ENCODE measurements at places on chromosomes 4 and X.

DNA sequence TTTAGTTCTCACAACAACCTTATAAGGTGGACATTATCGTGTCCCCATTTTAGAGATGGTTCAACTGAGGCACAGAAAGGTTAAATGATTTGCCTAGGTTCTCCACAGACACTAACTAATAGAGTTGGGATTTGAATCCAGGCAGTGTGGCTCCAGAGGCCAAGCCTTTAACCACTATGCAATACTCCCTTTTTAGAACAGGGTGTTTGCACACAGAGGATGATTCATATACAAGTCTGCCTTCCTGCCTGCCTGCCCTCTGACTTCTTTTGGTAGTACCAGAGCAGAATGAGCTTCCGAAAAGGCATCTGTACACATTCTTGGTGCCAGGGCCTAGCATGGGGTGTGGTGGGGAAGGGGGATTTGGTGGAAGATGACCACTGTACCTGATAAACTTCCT is 150.8 kb upstream of the ARHGEF9 start:
- H3K27ac ChIP-seq = no peak overlapping the region
- no peak overlapping the region for H3K4me3 ChIP-seq
- DNase-seq = no peak
- H3K4me1 ChIP-seq = no peaks in the 10 kb centered on the region
- H3K36me3 ChIP-seq = no peaks in the 10 kb centered on the region

- no peak overlapping the region for H3K27ac ChIP-seq
- H3K4me3 ChIP-seq = no peak overlapping the region
- H3K36me3 ChIP-seq = no peaks in the 10 kb centered on the region
- no peak for DNase-seq
Measured at GRCh38 chr4:156774422-156774821, 197.2 kb downstream of the PDGFC start.

- peaks cover 3% of the 10 kb centered on the region for H3K36me3 ChIP-seq
- peak overlapping the region; percentile 71 for H3K4me3 ChIP-seq
- H3K27me3 ChIP-seq = no peaks in the 10 kb centered on the region
- H3K4me1 ChIP-seq = no peaks in the 10 kb centered on the region
- H3K27ac ChIP-seq = peak overlapping the region; percentile 96
Measured at GRCh38 chrX:119573222-119573621, 1.1 kb upstream of the UBE2A start.

DNA sequence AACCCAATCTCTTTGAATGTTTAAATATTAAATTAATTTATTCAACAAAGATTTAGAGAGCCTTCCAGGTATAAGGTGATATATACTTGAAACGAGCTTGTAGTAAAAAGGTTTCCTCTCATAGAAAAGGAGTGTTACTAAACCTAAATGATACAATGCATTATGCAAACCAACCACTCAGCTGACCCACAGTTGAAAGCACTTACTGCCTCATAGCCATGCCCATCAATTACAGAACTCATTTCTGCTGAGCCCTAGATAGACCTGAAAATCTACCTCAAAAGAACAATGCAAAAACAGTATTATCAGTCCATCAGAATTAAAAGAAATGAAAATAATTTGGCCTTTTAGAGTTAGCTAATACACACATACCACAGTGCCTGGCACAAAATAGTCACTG is 75.4 kb downstream of the KCNIP4 start:
- no peak overlapping the region for H3K4me3 ChIP-seq
- H3K27me3 ChIP-seq = no peaks in the 10 kb centered on the region
- no peak overlapping the region for H3K27ac ChIP-seq
- no peak for DNase-seq
- H3K36me3 ChIP-seq = no peaks in the 10 kb centered on the region

GRCh38 chrX:78624962-78625909 is 33.9 kb downstream of the RTL3 start:
- H3K36me3 ChIP-seq = no peaks in the 10 kb centered on the region
- H3K4me3 ChIP-seq = no peak overlapping the region

- DNase-seq = no peak
- no peak overlapping the region for H3K27ac ChIP-seq
- H3K27me3 ChIP-seq = no peaks in the 10 kb centered on the region
Measured at GRCh38 chrX:27336466-27337091, 126.6 kb downstream of the PPP4R3C start.

DNA sequence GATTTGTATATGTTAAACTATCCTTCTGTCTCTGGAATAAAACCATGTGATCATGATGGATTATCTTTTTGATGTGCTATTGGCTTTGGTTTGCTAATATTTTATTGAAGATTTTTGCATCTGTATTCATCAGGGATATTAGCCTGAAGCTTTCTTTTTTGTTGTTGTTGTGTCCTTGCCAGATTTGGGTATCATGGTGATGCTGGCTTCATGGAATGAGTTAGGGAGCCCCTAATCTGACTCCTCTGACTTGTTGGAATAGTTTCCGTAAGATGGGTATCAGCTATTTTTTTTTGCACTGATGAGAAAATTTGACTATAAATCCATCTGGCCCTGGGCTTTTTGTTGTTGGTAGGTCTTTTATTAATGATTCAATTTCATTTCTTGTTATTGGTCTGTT is 45.7 kb downstream of the ATP10D start:
- no peak for DNase-seq
- no peak overlapping the region for H3K4me3 ChIP-seq
- H3K4me1 ChIP-seq = no peaks in the 10 kb centered on the region
- H3K27ac ChIP-seq = peak overlapping the region; percentile 57
- H3K36me3 ChIP-seq = no peaks in the 10 kb centered on the region

DNA sequence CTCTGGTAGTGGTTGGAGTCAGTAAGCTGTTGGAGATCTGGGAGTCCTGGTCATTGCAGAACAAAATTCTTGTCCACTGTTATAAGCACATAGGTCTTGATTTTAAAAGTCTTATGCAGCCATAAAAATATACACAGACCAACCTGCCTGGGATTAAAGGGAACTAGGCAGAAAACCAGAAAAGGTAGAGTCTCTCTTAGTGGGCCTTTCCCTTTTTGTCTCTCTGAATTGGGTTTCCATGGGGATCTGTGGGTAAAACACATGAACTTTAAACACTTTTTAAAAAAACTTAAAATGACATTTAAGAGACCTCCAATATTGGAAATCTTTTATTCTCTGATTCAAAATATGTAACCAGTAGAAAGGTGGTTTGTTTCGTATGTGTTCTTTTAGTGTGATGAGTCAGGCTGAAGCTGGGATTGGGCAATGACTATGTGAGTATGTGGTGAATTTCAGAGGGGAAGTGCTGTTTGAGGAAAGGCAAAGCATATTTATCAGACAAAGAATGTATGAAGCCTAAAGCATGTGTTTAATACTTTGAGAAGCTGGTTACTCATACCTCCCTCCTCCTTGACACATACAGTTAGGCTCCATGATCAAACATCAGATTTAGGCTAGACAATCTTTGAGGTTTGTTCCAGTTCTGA is 29.6 kb downstream of the SLC16A2 start:
- no peaks in the 10 kb centered on the region for H3K4me1 ChIP-seq
- no peaks in the 10 kb centered on the region for H3K36me3 ChIP-seq
- no peak for DNase-seq
- H3K27ac ChIP-seq = no peak overlapping the region
- no peak overlapping the region for H3K4me3 ChIP-seq

GRCh38 chr4:7224001-7224400 is 31.7 kb downstream of the SORCS2 start:
- no peaks in the 10 kb centered on the region for H3K4me1 ChIP-seq
- H3K27me3 ChIP-seq = no peaks in the 10 kb centered on the region
- no peak for DNase-seq
- H3K27ac ChIP-seq = no peak overlapping the region

DNA sequence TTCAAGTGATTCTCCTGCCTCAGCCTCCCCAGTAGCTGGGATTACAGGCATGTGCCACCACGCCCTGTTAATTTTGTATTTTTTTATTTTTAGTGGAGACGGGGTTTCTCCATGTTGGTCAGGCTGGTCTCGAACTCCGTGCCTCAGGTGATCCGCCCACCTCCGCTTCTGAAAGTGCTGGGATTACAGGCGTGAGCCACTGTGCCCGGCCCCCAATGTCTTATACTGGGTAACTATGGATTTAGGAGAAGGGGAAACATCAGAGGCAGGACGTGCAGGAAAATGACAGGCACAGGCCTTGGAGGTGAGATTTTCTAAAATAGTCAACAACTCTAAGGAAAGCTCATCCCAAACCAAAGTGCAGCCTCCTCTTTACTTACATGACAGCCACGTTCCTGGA is 11.1 kb upstream of the TSPYL2 start:
- H3K27ac ChIP-seq = peak overlapping the region; percentile 34
- peaks cover 6% of the 10 kb centered on the region for H3K4me1 ChIP-seq
- H3K36me3 ChIP-seq = no peaks in the 10 kb centered on the region
- H3K27me3 ChIP-seq = no peaks in the 10 kb centered on the region

GRCh38 chr4:81422595-81422994 is 49.1 kb downstream of the RASGEF1B start:
- DNase-seq = no peak
- H3K4me3 ChIP-seq = no peak overlapping the region
- no peaks in the 10 kb centered on the region for H3K4me1 ChIP-seq
- H3K27me3 ChIP-seq = no peaks in the 10 kb centered on the region
- no peak overlapping the region for H3K27ac ChIP-seq

- H3K27me3 ChIP-seq = no peaks in the 10 kb centered on the region
- no peaks in the 10 kb centered on the region for H3K36me3 ChIP-seq
- no peak overlapping the region for H3K4me3 ChIP-seq
- no peak overlapping the region for H3K27ac ChIP-seq
Measured at GRCh38 chr4:47686294-47686872, 151.5 kb downstream of the CORIN start.

- no peaks in the 10 kb centered on the region for H3K27me3 ChIP-seq
- H3K27ac ChIP-seq = no peak overlapping the region
- H3K4me1 ChIP-seq = no peaks in the 10 kb centered on the region
- no peaks in the 10 kb centered on the region for H3K36me3 ChIP-seq
- no peak for DNase-seq
- H3K4me3 ChIP-seq = no peak overlapping the region
Measured at GRCh38 chr4:100962698-100963097, 384.6 kb downstream of the PPP3CA start.

GRCh38 chr4:141002323-141002805 is 130.9 kb downstream of the RNF150 start:
- H3K36me3 ChIP-seq = no peaks in the 10 kb centered on the region
- H3K4me3 ChIP-seq = no peak overlapping the region
- H3K27ac ChIP-seq = peak overlapping the region; percentile 72

DNA sequence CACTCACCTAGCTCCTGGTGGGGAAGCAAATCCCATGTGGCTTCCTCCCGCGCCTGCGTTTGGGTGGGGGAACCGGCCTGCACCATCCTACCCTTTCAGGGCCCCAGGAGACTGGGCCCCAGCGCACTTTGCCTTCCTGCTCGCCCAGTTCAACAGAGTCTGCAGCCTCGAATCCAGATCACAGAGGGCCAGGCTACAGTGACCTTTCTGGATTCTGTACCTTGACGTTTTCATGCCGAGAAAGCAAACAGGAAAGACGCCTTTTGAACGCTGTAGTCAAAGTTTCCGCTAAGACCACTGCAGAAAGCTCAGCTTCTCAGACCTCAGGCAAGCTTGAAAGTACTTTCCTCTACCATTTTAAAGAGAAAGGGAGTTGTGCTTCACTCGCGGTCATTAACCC is 7.4 kb upstream of the BEND2 start:
- no peak overlapping the region for H3K4me3 ChIP-seq
- no peaks in the 10 kb centered on the region for H3K36me3 ChIP-seq
- H3K27ac ChIP-seq = no peak overlapping the region

DNA sequence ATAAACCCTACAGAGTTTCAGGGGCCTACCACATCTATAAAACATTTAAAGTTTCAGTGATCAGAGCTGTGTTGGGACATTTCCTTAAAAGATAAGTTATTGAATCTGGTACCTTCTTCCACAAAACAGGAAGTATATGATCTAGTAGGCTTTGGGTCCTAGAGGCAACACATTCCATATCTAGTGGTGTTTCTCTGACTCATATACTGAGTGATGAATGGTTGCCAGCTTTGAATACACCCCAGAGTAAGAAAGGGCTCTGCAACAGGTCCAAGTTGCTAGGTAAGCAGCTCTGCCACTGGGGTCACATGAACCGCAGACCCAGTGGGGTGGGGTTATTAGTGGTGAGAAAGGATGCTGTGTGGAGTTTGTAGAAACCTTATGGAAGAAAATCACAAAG is 32.4 kb upstream of the BLTP1 start:
- no peak overlapping the region for H3K4me3 ChIP-seq
- H3K4me1 ChIP-seq = no peaks in the 10 kb centered on the region

DNA sequence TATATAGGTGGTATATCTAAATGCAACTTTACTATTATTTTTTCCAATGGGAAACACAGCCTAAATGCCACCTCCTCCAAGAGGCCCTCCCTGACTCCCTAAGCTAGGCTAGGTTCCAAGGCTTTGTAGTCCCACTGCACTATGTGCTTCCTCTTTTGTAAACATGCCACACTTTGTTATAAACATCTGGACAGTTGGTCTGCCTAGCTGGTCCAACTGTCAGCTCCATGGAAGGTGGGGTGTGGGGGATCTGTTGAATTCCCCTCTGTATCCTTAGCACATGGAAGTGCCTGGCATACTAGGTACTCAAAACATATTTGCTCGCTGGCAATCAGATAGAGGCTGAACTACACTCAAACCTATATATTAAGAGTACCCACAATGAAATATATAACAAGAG is 63.4 kb downstream of the SLC9A7 start:
- no peak overlapping the region for H3K27ac ChIP-seq
- no peak overlapping the region for H3K4me3 ChIP-seq
- no peaks in the 10 kb centered on the region for H3K4me1 ChIP-seq
- no peaks in the 10 kb centered on the region for H3K27me3 ChIP-seq
- DNase-seq = no peak
